ENCODE measurements at places on chromosomes 12 and 14. TPM values are rescaled to one million over a fixed set of nuclear protein-coding genes. Genes with fewer than 3 reads are reported as not detected.

METTL3 gene
- 47.8 TPM for total RNA-seq

HELB gene
- 6.4 TPM for total RNA-seq

DNA sequence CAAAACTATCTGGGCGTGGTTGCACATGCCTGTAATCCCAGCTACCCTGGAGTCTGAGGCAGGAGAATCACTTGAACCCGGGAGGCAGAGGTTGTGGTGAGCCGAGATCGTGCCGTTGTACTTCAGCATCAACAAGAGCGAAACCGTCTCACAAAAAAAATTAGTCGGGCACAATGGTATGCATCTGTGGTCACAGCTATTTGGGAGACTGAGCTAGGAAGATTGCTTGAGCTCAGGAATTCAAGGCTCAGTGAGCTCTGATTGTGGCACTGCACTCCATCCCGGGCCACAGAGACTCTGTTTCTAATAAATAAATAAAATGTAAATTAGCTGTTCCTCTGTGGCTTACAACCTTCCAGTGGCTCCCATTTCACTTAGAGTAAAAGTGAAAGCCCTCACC is 28.0 kb downstream of the RCOR1 start:
- DNase-seq = no peak

DNA sequence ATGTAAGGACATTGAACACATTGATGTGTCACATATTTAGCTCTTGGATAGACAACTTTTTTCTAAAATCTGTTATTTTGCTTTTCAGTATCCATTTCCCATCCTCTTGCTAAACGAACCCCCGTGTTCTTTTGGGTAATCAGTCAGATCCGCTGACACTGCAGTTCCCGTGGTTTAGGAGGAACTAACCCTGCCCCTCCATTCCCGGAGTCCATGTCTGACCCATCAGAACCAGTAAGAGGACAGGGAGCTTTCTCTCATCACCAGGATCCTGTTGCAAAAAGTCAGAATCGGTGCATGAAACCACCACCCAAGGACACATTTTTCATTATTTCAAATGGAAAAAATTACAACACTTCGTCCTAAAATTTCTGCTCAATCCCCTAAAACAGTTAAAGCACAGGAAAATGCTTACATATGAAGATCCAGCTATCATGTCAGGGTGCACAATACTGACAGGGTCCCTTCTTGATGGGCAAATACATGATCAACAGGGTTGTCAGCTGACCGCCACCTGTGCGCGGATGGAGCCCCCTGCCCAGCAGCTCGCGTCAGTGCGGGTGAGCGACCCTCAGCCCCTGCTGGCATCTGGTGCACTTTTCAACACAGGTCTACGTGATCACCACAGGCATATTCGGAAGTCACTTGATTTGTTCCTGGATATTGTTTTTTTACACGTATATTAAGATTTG is 276.8 kb downstream of the ADGRD1 start:
- DNase-seq = no peak

TCP11L2 gene
- total RNA-seq = 56.1 TPM
